ENCODE measurements at places on chromosomes 13 and 19.

GRCh38 chr13:112958127-112958989 is 10.7 kb upstream of the MCF2L start:
- no peak for DNase-seq

- no peak for DNase-seq
These were observed 556.7 kb downstream of the PCDH9 start for GRCh38 chr13:66673401-66673800.

DNA sequence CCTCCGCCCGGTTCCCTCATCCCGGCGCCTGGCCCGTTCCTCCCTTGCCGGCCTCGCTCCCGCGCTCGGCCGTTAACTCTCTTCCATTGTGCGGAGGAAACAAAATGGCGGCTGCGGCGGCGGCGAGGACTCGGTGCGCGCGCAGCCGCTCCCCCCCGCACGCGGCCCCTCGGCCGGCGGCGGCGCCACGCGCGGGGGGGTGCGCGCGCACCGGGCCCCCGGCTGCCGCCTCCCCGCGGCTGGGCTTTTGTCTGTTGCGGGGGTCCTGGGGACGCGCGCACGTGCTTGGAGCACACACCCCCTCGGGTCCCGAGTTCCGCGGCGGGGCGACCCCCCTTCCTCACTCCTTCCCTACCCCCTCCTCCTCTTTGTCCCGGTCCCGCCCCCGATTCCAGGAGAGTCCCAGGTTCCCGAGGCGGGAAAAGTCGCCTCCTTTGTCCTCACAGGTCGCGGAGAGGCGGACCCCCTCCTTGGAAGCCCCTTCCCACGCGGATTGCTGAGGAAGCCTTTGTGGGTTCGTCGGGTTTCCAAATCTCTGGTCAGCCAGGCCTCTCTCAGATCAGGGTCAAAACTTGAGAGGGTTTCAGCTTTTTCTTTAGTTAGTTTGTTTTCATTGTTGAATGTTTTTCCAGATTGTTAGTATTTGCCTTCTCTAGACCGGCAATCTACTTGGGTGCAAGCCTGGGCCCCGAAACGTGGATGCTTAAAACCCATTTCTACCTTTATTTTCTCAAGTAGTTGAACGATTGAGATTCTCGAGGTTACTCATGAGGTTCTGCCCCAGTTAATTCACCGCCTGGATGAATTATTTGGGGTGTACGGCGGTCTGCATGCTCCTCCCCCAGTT is 687 bp downstream of the ILF3 start:
- DNase-seq = peak; percentile 96

DNA sequence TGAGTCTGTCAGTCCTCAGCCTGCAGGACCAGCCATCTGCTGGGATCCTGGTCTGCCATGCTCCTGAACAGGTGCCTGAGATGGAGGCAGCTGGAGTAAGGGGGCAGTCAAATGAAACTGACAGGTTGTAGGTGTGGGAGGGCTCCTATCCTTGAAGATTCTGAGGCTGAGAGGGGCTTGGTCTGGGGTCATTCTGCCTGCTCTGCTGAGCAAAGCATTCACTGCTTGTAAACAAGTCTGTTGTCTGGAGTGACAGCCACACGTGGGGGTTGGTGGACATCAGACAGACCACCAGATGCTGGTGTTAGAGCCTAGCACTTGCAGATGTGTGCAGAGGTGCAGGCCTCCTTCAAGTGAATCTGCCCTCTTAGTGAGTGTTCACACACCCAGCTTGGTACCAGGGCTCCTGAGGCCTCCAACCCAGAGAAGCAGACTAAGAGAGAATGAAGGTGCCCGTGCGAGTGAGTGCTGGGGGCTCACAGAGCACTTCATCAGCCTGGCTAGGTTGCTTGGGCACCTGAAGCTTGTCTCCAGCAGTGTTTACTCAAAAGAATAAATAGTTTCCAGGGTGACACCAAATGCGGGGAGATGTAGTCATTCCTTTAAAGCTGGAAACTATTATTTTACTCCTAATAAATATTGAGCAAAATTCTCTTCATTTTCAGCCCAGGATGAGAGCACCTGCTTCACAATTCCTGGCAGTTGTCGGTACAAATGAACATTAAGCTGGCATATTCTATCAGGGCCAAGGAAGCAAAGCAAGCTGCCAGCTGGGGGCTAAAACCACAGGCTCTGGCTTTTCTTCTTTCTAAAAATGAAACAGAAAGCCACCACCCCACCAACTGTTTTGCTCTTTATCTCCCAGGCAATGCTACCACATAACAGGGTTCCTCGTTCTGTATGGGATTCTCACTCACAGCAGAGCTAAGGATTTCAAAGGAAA is 82.3 kb downstream of the RNASEH2B start:
- no peak for DNase-seq

DNA sequence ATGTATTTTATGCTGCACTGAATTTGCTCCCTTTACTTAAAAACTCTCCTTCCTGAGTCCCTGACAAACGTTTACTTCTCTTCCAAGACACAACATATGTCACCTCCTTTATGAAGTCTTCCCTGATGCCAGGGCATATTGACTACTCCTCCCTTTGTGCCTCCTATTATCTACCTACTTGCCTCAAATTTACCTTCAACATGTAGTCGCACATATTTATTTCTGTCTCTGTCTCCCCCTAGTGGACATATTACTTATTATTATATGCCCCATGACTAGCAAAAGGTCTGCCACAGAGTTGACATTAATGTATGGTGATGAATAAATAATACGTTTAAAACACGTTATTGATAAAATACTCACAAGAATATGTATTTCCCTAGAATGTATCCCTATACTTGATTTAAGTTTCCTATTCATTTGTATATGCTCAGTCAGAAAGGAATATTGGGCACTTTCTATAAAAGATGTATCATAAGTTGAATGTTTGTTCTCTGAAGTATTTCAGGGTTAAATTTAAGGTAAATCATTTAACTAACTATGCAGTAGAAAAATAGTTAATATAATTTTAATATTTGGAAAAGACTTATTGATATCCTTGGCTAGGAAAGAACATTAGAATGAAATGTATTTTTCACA is 250.3 kb upstream of the ATXN8OS start:
- peak; percentile 5 for DNase-seq

- DNase-seq = peak; percentile 73
These were observed 567 bp upstream of the SMG9 start for GRCh38 chr19:43755256-43755801.

DNA sequence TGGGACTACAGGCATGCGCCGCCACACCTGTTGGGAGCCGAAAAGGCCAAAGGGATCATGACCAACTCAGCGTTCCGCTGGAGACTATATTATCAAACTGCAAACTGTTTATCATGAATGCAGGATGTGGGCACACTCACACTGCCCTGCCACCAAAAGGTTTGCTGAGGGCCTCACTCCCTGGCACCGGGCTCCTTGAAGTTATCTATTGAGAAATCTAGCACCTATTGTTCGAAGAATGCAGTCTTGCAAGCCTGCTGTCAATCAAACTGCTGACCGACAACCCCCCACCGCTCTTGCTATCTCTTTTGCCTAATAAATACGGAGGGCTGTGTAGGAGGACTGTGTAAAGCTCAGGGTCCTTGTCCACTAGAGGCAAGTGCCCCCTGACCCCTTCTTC is 5.2 kb upstream of the ZNF836 start:
- DNase-seq = no peak

- no peak for DNase-seq
These were observed 1479.2 kb downstream of the UQCRFS1 start for GRCh38 chr19:27733551-27734266.

- DNase-seq = no peak
These were observed 61.4 kb upstream of the TEX29 start for GRCh38 chr13:111259058-111259457.

DNA sequence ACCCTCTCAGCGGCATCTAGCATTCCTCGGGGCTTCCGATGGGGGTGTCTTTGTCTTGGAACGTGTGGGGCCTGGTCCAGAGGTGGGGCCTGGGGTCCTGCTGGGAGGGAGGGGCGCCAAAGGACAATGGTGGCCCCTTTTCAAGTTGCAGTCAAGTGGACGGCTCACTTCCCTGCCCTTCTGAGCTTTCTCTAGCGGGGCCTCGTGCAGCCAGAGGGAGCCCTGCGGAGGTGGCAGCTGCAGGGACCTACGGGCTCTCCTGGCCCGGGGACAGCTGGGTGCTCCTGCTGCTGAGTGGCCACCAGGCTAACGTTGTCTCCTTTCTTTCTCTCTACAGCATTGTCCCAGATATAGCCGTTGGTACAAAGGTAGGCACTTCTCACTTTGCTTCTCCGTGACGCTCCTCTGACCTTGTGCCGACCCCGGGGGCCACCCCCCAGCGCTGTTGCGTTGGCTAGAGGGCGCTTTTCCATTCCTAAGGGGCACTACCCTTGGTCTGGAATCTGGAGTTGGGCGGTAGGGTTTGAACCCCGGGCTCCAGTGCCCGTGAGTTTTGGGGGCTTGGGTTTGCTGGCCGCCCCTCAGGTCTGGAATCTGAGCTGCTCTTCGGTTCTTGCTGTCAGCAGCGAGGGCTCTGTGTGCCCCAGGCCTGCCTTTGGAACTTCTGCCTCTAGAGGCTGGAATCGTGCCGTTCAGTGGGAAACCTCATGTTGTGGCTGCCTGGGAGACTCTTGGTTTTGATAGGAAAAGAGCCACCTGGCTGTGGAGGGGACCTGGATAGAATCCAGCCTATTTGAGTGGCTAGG is 2.0 kb downstream of the PTBP1 start:
- DNase-seq = peak; percentile 64

Data from K562 (cell line).